ENCODE measurements at places on chromosomes 3 and 15.

GRCh38 chr3:67619991-67620390 lies 34.4 kb downstream of the SUCLG2 start:
- no peak for DNase-seq

DNA sequence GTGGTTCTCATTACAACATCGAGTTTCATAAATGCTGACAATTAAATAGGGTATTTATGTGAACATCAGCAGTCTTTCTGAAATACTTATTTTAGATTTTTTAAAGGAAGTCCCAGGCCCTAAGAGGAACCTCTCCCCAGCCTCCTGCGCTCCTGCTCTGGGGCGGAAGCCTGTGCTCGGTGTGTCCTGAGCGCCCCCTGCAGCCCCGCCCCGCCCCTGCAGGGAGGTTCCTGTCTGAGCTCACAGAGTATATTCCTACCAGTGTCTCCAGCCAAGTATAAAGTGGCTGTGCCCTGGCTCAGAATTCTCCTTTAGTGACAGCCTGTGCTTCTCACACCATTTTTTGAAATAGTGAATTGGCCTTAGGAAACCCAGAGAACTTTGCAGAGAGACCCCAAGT lies 567.9 kb downstream of the GOLGA6L6 start:
- DNase-seq = no peak

- no peak for DNase-seq
These were observed 16.2 kb downstream of the TERC start for GRCh38 chr3:169748670-169749069.

DNA sequence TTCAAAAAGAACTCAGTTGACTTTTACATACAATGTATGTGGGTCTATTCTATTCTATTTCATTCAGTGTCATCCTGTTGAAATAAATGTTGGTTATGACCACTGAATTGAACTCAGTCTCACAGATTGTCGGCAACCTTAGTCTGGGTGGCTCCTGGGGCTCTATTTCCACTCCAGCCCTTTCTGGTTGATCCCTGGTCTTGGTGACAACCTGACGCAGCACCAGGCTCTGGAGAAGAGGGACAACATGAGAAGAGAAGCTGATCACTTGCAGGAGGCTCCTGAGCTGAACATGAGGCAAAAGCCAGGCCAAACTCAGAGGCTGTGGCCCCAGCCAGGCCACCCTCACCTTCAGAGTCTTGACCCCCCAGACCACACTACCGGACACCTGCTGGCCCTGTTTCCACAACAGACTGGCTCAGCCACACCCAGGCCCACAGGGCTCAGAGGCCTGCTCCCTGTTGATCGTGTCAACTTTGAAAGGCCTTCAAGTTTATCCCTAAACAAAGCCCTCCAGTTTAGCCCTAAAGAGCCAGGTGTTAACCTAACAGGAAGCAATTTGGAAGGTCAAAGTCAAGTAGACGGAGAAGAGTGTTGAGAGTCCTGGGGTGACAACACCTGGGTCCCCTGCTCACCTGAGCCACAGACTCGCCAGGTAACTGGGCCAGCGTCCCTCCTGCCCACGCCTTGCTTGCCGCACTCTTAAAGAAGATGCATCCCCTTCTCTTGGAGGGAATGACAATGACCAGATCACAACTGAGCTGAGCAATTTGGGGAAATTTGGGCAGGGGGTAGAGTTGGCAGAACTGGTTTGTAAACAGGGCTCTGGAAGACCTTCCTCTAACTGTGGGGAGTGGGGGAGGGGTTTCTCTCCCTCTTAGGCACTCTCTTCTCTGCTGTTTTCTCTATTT lies 15.4 kb upstream of the MUC20 start:
- no peak for DNase-seq

- DNase-seq = peak; percentile 35
These were observed 64.9 kb downstream of the CMTM8 start for GRCh38 chr3:32303399-32303747.

DNA sequence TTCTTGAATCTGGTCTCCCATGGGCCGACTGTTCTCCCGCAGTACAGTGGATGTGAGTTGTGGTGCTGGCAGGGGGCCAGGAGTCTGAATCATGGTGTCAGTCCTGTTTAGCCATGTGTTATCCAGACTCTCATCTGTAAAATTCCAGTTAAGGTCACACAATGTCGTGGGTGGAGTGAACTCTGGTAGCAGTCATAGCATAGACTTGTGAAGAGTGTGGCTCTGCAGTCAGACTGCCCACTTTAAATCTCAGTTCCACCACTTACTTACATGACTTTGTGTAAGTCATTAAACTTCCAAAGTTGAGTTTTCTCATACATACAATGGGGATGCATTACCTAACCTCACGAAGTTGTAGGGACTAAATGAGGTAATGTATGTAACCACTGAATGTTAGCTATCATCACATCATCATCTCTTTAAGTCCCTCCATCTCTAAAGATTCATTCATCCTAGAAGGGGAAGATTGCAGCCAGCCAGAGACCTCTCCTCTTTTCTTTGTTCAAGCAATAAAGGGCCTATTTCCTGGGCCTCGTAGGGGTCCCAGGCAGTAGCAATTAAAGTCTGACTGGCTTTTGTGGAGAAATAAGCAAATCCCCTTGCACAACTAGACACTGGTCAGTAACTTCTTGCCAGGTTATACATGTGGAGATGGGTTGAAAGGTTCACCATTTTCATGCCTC lies 93.9 kb downstream of the PCCB start:
- DNase-seq = no peak

DNA sequence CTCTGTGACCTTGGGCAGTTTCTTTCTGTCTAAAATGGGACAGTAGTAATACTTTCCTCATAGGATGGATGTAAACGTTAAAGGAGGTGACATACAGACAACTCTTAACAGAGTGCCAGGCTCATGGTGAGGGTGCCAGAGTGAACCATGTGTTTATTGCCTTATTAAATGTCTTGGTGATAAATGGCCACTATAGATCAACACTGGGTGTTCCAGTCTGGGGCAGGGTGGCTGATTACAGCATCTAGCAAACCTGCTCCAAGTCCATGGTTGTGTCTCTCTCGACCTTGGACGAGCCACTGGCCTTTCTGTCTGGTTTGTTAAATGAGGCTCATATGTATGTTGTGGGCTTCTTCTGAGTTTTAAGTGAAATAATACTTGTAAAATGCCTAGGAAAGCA lies 75.1 kb downstream of the TRAK1 start:
- no peak for DNase-seq

GRCh38 chr15:85600001-85600400 lies 194.7 kb downstream of the KLHL25 start:
- no peak for DNase-seq
